ENCODE measurements at places on chromosomes 11 and 22.

DNA sequence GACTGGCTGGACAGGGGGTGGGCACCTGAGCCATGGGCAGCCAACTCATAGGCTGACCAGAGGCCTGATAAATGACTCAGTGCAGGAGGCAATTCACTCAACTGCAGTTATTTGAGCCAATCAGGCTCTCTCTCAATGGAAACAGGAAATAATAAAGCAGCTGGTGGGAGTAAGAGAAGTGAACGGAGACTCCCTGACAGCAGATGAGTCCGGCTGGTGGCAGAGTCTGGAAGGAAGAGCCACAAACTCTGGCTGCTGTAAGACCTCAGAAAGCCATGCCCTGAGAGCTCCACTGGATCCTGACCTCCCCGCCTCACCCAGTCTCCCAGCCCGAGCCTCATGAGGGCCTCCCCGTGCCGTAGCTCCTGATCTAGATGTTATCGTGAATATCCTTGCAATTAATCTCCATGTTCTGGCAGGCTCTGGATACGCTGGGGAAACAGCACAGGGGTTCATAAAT, 69.8 kb downstream of the TRIM29 start:
- DNase-seq: no peak

DNA sequence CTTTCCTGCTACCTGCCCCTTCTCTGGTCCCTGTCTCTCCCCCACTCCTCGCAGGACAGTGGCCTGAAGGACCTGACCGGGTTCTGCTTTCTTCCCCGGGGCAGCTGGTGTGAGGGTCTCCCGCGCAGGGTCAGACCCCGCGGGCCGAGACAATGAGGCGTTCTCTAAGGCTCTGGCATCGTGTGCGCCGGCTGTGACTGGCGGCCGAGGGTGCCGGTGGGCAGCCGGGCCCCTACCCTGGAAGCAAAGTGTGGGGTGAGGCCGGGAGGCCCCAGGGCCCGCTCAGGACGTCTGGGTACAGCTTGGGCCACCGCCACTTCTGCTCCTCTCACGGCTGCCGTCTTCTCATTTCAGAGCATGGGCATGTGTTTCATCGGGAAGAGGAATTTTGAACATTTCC, 16.3 kb downstream of the TRMU start:
- no peak for DNase-seq

DNA sequence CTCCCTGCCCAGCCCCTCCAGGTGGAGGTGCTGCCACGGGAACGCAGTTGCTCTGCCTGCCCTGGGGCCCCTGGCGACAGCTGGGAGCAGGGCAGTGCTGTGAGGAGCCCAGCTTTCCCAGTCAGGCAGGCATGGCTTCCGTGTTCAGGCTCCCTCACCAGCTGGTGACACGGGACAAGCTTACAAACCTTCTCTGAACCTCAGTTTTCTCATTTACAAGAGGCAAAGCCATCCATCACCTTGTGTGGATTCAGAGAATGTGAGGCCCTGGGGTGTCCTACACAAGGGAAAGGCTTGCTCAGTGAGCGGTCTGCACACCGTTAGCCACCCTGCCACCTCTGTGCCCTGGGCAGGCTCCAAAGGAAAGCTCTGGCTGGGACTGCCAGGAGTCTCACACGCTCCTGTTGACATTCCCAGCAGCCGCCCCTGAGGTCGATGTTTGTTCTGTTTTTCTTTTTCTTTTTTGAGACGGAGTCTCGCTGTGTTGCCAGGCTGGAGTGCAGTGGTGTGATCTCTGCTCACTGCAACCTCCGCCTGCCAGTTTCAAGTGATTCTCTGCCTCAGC, 23.5 kb downstream of the SUN2 start:
- DNase-seq: no peak

DNA sequence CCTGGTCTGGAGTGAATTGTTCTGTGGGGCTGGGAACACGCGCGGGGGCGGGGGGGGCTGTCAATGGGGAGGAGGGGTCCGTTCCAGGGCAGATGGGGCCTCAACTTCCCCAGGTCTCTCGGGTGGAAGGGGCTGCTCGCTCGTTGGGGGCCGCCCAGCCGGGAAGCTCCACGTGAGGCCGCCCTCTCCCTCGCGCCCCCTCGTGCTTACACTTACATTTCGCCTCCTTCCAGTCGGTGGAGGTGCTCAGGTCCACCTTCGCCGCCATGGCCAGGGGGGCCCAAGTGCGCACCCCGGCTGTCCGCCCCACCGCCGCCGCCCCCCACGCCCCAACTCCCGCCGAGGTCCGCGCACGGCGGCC, 452 bp downstream of the MACROD1 start:
- peak; percentile 43 for DNase-seq

- no peak for DNase-seq
Measured at GRCh38 chr22:47148956-47149728, 386.7 kb downstream of the TBC1D22A start.

DNA sequence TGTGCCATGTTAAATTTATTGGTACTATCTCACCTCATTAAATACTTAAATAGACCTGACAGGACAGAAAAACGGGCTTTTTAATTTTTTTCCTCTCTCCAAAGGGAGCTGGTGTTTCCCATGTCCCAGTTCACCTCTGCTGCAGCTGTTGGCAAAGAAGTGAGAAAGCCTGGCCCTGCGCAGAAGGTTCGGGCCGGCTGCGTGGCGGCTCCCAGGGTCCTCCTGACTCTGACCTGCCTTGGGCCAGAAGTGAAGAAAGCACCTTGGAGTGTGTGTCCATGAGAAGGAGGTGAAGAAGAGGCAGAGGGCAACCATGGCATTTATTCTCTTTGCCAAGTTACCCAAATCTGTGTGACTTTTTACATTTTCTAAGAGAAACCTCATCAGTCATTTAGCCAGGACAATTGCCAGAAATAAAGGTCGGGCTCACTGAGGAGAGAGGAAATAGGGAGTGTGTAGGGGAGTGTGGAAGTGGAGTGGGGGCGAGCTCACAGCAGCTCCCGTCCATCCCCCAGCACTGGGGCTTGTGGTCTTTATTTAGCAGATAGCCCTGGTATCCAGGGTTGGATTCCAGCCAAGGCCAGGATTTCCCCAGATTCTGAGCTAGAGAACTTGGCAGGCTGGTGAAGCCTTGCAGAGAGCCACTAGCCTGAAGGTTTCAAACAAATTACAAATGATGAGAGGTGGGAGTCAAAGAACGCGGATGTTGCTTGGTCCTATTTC, 102.4 kb upstream of the CADM1 start:
- DNase-seq: no peak

- no peak for DNase-seq
Measured at GRCh38 chr11:69518081-69518950, 36.9 kb downstream of the LINC01488 start.

GRCh38 chr11:104594228-104594958, 303.9 kb downstream of the CASP12 start:
- DNase-seq: no peak

- DNase-seq: no peak
Measured at GRCh38 chr22:29695129-29695926, 24.5 kb upstream of the CABP7 start.

Data from nephron progenitor cell (in vitro differentiated cells).